ENCODE measurements at places on chromosomes 5 and 9. TPM values are rescaled to one million over a fixed set of nuclear protein-coding genes. Genes with fewer than 3 reads are reported as not detected.

Gene NAIP
- 0.13 TPM for total RNA-seq

Gene CD274
- 20.8 TPM for total RNA-seq

Gene CTSV
- 1.3 TPM for total RNA-seq

Gene ENTR1
- 43.9 TPM for total RNA-seq

Gene WDR31
- 0.80 TPM for total RNA-seq

Gene ABCA2
- total RNA-seq = 6.9 TPM

Gene PLEKHG4B
- total RNA-seq = 0.05 TPM

Gene GABRA6
- total RNA-seq = not detected

Gene ANKRD55
- total RNA-seq = 2.3 TPM

Gene IFNA2
- not detected for total RNA-seq

Gene PNPLA7
- 0.34 TPM for total RNA-seq

Gene NR4A3
- total RNA-seq = 0.20 TPM

Gene SH3GL2
- 0.07 TPM for total RNA-seq

Gene IGIP
- total RNA-seq = 2.2 TPM

Gene ADAMTS12
- 0.10 TPM for total RNA-seq

Gene ARID3C
- total RNA-seq = not detected

Gene PCDHGB6
- 0.73 TPM for total RNA-seq
